ENCODE measurements at places on chromosomes 7 and 10.
A peak's percentile ranks its signal among the peaks of the same experiment; 100 is the strongest.

DNA sequence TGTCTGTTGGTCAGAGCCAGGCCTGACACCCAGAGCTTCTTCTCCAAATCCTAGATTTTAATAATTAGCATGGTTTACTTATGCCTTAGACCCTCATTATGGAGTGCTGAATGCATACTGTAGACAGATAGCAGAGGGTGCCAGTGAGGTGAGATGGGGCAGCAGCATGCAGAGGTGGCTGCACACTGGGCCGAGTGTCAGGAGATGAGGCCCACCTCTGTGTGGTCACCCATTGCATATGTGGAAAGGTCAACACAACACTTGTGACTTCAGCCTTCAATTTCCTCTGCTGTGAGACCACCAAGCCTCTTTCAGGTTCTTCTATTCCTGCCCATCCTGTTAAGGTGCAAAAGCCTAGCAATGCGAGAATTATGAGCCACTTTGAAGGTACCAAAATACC is 39.7 kb upstream of the NMT2 start:
- no peak for DNase-seq

DNA sequence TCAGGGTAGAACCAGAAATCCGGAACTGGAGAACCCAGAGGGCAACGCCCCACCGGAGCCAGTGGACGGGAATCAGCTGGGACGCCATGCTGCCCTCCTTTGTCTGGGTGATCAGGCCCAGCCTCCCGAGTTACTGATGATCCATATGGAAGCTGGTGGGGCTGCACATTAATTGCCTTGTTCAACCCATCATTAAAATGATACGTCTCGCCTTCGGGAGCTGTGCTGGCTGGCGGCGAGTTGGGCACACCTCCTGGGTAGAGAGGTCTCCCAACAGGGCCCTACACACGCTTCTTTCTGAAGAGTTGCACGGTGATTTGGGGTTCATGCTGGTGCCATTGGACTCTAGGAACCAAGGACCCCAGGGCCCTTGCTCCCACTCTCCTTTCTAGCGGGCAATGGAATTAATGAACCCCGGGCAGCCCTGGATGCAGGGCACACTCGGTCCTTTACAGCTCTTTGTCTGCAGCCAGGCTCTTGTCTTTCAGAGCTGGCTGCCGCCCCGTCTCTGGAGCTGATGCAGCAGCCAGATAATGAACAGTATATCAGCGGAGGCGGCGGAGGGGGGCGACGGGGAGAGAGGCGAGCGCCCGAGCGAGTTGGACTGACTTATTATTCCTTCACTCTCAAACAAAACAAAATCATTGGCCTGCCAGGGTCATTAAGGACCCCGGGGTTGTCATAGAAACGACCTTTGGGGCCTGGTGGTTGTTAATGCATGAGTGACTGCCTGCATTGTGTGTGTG is 412.2 kb upstream of the ZMIZ1 start:
- no peak for DNase-seq

DNA sequence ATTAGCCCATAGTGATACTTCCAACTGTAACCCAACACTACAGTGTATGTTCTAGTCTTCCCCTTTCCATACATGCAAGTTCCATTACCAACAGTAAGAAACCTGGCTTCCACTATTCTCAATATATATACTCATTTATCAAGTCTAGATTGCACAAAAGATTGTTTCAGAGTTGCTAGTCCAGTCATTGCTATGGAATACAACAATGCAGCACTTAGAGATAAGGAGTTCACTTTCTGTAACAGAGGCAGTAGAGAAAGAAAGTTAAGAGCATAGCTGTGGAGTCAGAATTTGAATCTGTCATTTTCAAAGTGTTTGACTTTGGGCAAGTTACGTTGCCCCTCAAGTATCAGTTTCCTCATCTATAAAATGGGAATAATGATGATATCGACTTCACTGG is 90.1 kb downstream of the RTKN2 start:
- no peak for DNase-seq

- no peak for DNase-seq
Observed at GRCh38 chr10:88083597-88083989, 220.2 kb downstream of the PTEN start.

DNA sequence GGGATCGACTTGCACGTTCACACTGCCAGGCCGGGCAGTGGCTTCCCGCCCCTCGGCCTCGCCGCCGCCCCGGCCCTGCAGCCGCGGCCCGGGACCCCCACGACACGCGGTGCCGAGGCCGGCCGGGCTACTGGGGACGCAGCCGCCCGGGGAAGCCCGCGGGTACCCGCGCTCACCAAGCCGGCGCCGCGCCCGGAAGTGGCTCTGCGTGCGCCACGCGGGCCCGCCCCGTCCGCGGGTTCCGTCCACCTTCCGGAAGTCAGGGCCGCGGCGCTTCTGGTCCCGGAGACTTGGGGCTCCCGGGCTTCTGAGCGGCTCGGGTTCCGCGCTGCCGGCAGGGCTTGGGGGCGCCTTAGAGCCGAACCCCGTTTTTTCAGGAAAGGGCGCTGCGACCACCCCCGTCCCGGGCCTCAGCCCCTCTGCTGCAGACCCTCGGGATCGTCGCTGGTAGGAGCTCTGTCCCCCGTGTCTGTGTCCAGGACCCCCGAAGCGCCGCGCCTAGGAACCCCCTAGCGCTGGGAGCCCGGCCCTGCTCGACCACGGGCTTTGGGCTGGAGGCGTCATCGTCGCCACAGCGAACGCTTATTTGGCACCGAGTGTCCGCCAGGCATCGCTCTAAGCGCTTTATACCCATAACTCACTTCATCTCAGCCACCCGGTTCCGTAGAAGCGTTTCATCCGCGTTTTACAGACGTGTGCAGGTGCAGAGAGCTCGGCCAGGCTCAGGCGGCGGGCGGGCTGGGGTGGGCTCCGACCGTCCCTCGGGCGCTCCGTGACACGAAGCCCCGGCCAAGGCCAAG is at the start of gene PSMG3:
Gene PSMG3 (minus strand): TSS at position 200 of the 800 bp plus-strand sequence. CDS start 693 bp downstream, outside the sequence.
- DNase-seq = peak; percentile 97

DNA sequence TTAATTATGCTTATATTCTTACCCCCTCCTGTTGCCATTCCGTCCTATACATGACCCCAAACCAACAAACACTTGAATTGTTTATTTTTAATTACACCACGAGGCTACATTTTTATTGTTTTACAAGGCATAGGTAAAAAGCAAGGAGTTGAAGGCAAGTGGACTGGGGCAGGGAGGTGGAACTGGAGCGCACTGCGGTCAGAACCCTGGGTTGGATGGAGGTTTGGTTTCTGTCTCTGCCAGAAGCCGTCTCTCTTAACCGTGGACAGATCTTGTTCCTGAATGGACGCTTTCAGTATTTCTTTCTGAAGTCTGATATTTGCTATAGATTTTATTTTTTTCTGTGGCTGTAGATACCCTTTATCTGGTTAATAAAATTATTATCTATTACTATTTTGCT is 19.9 kb upstream of the IGFBP3 start:
- DNase-seq = no peak

GRCh38 chr7:101823596-101823995 is 6.2 kb downstream of the CUX1 start:
- no peak for DNase-seq

DNA sequence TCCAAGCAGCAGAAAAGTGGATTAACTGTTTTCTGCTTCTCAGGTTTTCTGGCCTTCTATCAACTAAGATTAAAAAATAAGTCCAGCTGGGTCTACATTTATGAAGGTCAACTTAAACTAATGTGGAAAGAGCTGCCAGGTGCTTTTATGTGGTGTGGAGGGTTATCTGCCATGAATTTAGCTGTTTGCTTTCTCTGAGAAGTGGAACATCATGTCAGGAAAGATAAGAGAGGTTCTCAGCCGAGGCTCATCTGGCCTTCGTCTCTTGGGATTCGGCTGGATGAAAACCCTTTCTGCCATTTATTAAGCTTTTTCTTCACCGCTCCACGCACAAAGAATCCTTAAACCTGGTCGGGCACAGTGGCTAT is 5.5 kb downstream of the PTPRN2 start:
- no peak for DNase-seq

DNA sequence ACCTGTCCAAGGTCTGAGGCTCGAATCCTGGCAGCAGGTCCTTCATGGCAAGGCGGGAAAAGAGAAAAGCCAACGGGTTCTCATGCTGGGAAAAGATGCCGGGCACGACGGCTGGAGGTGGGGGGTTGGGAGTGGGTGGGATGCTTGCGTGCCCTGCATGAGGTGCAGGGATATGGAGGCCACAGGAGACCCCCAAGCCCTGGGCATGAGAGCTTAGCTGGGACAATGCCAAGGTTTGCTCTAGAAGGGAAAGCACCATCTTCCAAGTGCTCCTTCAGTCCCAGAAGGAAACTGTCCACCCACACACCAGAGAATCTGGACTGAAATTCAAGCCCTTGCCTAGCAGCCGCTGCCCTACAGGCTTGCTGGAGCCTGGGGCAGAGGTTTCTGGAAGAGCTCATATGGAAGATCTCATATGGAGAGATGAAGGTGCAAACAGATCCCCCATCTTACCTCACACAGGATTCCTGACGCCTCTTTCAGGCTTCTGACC is 64.3 kb downstream of the ZRANB1 start:
- DNase-seq = no peak

DNA sequence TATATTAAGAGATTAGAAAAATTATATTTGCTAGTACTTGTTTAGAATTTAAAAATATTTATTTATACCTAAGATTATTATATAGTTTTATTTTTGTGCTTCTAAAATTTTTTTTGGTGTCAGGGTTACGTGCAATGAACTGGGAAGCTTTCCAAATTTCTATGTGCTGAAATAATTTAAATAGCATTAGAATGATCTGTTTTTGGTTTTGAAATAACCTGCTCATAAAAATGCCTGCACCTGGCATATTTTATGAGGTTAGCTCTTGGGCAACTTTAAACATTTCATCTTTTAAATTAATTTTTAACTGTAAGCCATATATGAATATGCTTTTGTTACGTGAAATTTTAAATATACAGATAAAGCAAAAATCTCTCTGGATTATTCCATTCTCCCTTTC is 482.5 kb downstream of the GLRX3 start:
- no peak for DNase-seq

DNA sequence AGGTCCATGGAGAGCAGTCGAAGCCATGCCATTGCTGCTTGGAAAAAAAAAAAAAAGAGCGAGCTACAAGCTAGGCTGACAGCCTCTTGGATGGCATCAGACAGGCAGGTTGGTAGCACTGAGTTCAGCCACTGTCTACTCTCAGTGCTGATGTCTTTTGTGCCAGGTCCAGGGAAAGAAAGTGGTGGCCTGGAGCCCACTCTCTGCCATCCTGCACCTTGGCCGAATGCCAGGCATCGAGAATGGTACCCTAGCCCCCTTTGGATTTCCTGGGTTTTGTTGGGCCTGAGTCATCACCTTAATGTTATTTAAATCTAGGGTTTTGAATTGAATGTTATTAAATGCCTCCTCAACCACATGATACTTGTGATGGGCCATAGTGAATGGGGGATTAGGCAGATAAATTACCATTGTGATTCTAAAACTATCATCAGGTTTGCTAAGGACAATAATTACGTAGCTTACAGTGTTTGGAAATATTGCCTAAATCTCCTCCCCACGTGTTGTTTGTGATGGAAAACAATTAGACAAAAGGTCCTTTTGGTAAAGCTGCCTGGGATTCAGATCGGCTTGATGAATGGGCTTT is 195.7 kb upstream of the GPR26 start:
- DNase-seq = no peak

- DNase-seq = no peak
Observed at GRCh38 chr10:62926407-62926806, 110.2 kb upstream of the EGR2 start.

DNA sequence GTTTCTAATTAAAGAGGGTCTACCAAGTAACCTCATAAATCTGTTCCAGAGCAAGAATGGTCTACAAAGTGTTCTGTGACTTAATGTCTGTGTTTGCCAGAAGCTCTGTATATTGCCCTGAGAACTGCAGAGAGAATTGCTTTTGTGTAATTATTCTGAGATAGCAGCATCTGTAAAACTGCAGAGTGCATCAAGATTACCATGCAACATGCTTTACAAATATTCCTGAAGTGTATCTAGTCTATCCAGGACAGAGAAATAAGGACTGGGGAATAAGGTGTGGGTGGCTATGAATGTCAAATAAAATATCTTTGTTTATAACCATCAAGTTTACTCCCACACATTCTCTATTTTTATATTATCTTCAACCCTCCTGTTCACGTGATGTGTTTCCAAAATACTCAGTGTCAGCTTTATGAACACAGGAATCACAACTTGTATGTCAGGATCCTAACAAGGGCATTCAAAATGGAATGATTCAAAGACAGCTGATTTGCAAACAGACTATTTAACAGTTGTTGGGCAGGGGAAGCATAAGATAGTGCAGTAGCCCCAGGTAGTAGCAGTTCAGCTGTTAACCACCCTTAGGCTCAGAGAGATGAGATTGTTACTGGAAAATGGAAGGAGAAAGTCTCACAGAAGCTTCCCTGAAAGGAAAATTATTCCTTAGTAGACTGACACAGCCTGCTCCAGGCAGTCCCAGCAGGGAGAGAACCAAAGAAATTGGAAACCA is 15.3 kb upstream of the LIPA start:
- no peak for DNase-seq

DNA sequence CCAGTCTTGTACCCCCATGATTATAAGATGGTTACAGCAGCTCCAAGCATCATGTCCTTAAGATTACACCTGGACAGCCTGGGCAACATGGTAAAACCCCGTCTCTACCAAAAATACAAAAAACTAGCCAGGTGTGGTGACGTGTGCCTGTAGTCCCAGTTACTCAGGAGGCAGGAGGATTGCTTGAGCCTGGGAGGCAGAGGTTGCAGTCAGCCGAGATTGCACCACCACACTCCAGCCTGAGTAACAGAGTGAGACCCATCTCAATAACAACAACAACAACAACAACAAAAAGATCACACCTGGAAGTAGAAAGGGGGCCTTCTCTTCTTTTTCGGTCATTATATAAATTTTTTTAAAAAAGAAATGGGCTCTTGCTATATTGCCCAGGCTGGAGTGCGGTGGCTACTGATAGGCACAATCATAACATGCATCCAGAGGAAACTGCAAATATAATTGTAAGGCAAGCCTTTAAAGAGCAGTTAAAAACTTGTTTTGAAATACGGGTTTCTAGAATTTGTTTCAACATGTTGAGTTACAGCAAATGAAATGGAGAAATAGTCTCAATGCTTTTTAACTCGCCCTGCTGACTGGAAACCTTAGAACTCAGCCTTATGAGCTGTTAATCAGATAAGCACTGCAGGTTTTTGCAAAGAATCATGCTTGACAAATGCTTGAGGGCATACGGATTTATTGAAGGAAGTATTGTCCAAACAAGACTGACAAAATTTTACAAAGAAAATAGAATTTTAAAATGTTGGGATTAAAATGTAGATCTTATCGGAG is 4.7 kb upstream of the ENTPD7 start:
- DNase-seq = no peak

- no peak for DNase-seq
Observed at GRCh38 chr10:108582387-108582786, 1340.9 kb downstream of the XPNPEP1 start.

- no peak for DNase-seq
Observed at GRCh38 chr7:149468208-149468607, 7.3 kb upstream of the ZNF777 start.

- DNase-seq = no peak
Observed at GRCh38 chr7:138746073-138746472, 44.9 kb upstream of the SVOPL start.

DNA sequence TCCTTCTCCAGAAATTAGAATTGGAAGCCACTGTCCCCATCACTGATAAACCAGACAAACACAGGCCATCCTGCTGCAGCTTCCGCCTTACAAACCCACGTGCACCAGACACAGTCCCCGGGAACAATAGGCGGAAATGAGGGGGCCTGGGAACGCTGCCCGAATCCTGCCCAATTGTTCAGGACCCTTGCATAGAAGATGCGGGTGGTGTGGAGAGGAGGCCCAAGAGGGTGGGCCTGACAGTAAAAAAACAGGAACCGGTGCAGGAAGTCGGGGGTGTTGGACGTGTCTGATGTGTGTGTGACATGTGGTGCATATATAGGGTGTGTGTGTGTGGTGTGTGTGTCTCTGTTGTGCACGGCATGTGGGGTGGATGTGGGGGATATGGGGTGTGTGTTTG is 26.5 kb upstream of the CHST15 start:
- no peak for DNase-seq

Data from GM10248 (cell line).